ENCODE measurements at places on chromosomes 6 and 20. TPM values are rescaled to one million over a fixed set of nuclear protein-coding genes. Genes with fewer than 3 reads are reported as not detected.

Gene TTLL9
- not detected for polyA plus RNA-seq

Gene FBXO30
- polyA plus RNA-seq: 7.2 TPM

Gene SLC22A7
- polyA plus RNA-seq: not detected

Gene PXDC1
- 89.9 TPM for polyA plus RNA-seq

Gene GSTA4
- 10.5 TPM for polyA plus RNA-seq

Gene DPPA5
- not detected for polyA plus RNA-seq

Gene CPXM1
- polyA plus RNA-seq: 0.27 TPM

Gene CLPSL2
- polyA plus RNA-seq: not detected

Gene FAM217A
- polyA plus RNA-seq: not detected

Gene SLCO4A1
- polyA plus RNA-seq: 14.5 TPM

Gene SLC32A1
- polyA plus RNA-seq: not detected

Gene ADGRF4
- not detected for polyA plus RNA-seq

Gene C4B
- 30.8 TPM for polyA plus RNA-seq

Gene MEP1A
- not detected for polyA plus RNA-seq

Gene MAS1
- polyA plus RNA-seq: not detected

Gene FRK
- polyA plus RNA-seq: 1.4 TPM

Gene DEF6
- 0.86 TPM for polyA plus RNA-seq
